ENCODE measurements at places on chromosomes 12 and 14.
A peak's percentile ranks its signal among the peaks of the same experiment; 100 is the strongest.

DNA sequence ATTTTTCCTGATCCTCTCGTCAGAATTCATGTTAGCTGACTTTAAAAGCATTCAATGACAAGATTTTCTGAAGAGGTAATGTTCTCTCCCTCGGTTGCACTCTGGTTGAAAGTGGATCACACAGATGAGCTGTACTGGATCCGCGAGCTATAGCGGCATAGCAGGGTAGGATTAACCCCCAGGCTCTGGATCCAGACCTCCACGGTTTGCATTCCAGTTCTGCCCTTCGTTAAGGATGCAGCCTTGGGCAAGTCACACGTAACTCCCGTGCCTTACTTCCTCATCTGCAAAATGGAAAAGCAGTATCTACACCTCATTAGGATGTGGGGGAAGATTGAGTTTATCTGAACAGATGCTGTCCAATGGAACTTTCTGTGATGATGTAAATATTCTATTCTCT, 13.8 kb downstream of the CCDC92 start:
- DNase-seq: no peak

GRCh38 chr14:65164825-65165135, 62.5 kb upstream of the MAX start:
- DNase-seq: no peak

GRCh38 chr12:26851031-26851809, 18.2 kb upstream of the ITPR2 start:
- DNase-seq: no peak

- no peak for DNase-seq
Measured at GRCh38 chr12:92528586-92528985, 174.2 kb upstream of the PLEKHG7 start.

GRCh38 chr14:63290741-63291430, 27.8 kb downstream of the GPHB5 start:
- no peak for DNase-seq

- peak; percentile 2 for DNase-seq
Measured at GRCh38 chr12:102769323-102769916, 147.6 kb downstream of the PAH start.

DNA sequence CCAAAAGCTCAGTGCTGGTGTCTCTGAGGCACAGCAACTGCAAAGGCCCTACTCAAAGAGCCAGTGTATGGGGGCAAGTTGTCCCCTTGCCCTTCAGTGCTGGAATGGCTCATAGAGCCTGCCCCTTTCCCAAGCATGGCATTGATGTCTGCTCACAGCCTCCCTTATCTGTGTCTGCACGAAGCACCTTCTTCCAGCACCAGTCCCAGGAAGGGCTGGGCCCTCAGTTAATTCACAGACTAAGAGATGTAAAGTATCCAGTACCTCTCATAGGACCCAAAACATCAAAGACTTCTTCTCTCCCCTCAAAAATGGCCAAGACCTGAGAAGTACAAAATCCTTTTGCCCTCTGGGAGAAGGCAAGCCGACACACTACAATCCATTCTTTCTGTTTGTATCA, 1.6 kb upstream of the CMAS start:
- DNase-seq: no peak

DNA sequence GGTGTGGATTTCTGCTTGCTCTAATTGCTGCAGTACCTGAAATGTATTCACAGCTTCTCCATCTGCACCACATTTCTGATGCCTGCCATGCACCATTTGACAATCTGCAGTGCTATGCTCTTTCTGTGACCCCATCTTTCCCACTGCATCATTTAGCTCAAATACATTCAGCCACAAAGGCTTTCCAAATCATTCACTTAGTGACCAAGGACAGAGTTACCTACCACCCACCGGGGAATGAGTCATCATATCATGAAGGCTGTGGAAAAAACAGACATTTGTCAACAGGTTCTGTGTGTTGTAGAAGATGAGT, 465.5 kb upstream of the ATP2B1 start:
- no peak for DNase-seq

- DNase-seq: no peak
Measured at GRCh38 chr14:94773061-94773648, 3.2 kb upstream of the GSC start.

DNA sequence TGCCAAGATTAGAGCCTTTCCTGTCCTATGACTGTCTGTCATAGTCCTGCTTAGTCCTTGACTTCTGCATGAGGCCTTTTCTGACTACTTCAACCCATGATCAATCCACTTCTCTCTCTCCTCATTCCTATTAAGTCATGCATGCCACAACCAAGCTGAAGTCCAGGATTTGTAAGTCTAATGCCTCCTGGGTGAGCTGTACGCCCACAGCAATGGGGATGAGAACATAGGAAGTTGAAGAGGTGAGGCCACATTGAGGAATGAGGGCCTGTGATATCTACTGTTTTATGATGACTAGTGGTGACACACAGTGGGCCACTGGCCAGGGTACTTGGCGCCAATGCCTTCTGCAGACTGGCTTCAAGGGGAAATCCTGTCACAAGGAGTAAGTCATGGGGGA, 994.1 kb upstream of the TMEM132C start:
- DNase-seq: no peak

- DNase-seq: no peak
Measured at GRCh38 chr14:76104802-76105355, 46.8 kb upstream of the GPATCH2L start.

DNA sequence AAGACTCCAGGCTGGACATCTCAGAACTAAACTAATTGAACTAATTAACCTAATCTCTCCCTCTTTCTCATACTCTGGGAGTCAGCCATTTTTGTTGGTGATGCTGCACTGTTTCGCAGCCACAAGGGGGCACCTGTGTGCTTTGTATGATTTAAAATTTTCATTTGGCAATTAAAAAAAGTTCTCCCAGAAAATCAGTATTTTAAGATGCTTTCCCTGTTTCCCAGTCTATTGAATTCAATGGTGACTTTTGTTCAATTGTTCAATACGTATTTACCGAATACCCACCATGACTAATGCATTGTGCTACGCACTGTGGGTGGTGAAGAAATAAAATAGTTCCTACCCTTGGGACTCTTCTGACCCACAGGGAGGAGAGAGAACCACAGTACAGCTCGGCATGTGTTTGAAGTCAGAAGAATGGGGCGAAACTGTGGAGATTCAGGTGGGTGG, 63.7 kb downstream of the ZNF664 start:
- no peak for DNase-seq
